Hematopoietic multipotent progenitor cell treated with erythropoietin and hydrocortisone succinate and interleukin-3 and kit ligand, for 4 days (in vitro differentiated cells): ENCODE measurements at places on chromosomes 4 and X.

- no peak for DNase-seq
Observed at GRCh38 chr4:143782521-143782920, 82.0 kb upstream of the FREM3 start.

DNA sequence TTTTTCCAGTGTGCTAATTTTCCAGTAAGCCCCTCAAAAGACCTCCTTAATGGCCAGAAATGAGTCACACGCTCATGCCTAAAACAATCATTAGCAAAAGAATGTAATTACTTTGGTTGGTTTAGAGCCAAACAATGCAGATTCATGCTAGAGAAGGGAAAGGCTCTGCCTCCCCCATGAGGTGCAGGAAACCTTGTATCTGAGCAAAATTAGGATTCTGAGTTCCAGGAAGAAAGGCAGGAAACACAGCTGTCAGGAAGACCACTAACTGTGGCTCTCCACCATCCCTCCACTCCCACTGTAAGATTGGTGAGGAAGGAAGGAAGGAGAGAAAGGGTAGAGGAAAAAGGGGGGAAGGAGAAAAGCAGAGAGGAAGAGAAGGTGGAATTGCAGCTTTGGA lies 104.9 kb upstream of the DHX15 start:
- DNase-seq: no peak

DNA sequence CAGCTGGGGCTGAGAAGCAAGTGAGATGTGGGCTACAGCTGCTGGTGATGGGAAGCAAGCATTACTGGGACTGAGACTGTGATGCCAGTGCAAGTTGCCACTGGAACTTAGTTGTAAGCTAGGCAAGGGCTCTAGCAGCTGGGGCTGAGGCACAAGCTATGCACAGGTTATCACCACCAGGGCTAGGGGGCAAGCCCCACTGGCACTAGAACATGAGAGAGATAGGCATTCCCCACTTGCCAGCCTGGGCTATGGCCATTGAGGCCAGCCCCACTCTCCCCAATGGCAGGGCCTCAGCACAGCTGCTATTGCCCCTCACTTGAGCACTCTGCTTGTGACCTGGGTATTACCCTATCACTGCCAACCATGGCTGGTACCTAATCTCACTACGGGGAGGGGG lies 130.8 kb upstream of the SMIM31 start:
- DNase-seq: no peak

DNA sequence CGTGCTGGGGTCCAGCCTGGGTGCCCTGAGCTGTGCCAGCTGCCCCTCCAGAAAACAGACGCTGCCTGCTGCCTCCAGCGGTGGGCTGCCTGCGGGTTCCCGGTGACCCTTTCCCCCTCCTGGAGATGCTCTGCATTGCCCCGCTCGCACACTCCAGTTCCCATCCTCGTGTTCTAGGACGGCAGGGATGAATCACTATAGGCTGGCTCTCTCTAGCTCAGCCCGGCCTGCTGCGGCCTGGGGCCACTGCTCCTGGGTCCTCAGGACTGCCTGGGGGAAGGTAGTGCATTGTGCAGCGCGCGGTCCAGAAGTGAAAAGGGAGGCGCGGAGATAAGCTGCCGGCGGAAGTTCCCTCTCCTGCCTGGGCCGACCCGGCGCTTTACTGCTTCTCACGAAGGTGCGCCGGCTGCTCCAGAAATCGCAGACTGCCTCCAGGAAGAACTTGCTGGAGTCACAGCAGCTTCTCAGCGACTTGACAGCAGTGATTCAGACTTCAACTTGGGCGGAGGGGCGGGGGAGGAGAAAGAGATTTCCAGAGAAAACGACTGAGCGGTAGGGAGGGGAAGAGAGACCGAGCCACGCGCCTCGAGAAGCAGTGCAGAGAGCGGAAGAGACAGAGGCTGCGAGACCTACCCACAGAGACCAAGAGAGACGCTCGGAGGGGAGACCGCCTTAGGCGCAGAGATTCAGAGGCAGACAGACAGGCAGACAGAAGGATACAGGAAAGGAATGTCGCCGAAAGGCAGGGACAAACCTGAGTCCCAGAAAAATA lies 6.7 kb upstream of the MSX1 start:
- DNase-seq: peak; percentile 53

DNA sequence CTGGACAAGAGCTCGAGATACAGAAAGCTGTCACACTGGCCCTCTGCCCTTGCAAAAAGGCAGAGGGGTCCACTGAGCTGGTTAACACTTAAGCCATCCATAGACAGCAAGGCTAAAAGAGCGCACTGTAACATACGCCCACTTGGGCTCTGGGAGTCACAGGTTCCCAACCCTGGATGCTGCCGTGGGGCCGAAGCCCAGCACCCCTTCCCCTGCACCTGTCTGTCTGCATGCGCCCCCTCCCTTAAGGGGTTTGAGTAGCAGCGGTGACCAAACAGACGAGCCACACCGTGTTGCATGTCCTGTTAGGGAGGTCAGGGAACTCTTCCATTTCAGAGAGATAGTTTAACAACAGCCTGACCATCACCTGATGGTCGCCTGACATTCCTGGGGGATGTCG lies 138.4 kb upstream of the GALNTL6 start:
- no peak for DNase-seq

GRCh38 chr4:7045961-7046921 lies 3.1 kb downstream of the TADA2B start:
- DNase-seq: no peak

DNA sequence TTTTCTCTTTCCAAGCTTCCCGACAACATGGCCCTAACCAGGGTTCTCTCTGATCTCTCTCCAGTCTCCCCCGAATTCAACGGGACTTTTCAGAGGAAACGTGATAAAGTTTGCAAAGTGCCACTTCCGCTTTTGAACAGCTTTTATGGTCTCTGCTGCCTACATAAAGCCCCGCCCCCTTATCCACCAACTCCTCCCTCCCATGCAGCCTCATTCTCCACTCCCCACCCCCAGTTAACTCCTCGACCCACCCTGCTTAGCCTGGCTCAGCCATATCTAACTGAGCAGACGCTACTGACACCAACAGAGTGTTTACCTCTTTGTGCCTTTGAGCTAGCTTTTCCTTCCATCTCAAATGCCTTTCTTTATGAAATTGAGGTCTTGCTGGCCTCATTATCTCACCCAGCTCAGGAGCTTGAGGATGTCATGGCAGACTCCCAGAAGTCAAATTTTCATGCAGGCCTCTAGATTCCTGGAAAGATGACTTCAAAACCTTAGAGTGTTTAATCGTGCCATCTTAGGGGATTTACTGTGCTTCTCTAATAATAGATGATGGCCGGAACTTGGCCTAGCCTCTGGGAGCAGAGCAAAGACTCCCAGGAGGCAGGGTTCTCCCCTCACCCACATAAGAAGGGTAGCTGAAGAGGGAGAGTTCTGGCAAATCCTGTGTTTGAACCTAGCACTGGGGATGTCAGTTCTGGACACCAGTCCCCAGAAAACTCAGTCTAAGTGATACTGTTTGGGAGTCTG lies 606.0 kb downstream of the BCOR start:
- peak; percentile 95 for DNase-seq

GRCh38 chr4:35884714-35885480 lies 359.4 kb downstream of the ARAP2 start:
- no peak for DNase-seq

GRCh38 chr4:127533028-127533700 lies 99.6 kb upstream of the INTU start:
- DNase-seq: no peak

- DNase-seq: peak; percentile 52
Observed at GRCh38 chr4:2652415-2653160, 103.5 kb downstream of the TNIP2 start.

DNA sequence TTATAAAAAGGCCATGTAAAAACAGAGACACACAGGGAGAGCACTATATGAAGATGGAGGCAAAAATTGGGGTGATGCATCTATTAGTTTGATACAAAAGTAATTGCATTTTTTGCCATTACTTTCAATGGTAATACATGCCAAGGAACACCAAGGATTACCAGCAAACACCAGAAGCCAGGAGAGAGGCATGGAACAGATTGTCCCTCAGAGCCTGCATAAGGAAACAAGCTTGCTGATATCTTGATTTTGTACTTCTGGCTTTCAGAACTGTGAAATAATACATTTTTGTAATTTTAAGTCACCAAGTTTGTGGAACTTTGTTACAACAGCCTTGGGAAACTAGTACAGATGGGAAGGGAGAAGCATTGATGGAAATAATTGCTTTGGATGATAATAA lies 45.6 kb upstream of the BOD1L1 start:
- DNase-seq: no peak

DNA sequence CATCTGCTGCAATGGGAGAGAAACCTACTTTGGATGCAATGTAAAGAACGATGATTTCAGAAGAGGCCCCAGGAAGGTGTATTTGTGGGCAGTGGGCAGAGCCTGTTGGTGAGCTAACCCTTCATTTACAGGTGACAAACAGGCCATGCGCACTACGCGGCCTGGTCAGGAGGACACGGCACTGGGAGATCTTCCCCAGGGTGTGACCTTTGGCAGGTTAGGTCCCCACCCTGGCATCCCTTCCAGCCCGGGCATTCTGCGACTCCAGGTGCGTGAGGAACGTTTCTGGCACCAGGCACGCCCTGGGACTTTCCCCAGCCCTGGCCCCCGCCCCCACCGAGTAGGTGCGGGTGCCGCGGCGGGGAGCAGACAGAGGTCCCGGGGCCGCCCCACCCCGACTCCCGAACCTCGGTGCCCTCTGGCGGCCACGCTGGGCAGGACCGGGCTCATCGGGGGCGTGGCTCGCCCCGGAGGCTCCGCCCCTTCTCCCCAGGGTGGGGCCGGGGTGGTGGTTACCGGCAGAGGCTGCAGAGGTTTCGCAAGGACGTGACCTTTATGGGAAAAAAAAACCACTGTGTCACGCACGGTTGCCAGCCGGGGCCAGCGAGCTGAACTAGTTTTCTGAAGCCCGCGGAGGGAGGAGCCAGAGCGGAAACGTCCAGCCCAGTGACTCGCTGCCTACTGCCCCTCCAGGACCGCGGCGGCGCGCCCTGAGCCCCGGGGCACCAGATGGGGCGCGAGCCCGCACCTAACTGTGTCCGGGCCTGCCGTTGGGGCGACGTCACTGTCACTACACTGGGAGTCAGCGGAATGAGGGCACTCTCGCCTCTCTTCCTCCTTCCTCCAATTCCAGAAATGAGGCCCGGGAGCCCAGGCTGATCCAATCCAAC lies 5.0 kb upstream of the NYX start:
- peak; percentile 90 for DNase-seq

DNA sequence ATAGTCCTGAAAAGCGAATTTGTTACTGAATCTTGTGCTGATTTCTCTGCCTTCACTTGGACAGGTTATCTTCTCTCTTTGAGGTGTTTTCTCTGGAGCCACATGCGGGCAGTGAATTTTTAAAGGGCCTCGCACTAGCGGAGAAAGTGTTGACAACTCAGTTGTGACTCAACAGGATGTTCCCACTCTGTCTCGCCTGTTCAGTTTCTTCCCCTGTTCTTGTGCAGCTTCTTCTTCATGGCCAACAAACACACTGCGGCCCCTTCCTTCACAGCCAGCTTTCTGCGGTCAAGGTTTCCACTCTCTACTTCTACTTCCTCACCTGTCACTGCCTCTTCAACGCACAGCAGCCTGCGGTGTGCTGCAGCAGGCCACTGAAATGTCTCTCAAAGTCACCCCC lies 1.1 kb upstream of the SHROOM4 start:
- no peak for DNase-seq

DNA sequence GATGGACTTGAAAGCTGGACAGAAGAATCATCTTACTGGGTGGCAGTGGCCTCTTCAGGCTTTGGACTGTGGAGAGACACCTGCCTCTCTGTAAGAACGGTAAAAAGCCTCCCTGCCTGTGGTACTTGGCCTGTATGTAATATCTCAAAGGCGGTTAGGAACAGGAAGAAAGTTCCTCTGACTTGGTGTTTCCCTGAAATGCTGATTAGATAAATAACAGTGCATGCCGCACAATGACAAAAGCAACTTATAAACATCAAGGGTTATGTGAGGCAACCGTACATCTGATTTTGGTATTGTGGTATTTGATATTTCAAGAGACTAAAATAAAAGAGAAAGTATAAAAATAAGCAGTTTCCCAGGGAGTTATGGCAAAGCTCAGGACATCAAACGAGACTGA lies 92.4 kb upstream of the SORBS2 start:
- peak; percentile 66 for DNase-seq

- DNase-seq: no peak
Observed at GRCh38 chr4:16693641-16694040, 204.8 kb downstream of the LDB2 start.
